ENCODE measurements at places on chromosomes 11 and 22.

DNA sequence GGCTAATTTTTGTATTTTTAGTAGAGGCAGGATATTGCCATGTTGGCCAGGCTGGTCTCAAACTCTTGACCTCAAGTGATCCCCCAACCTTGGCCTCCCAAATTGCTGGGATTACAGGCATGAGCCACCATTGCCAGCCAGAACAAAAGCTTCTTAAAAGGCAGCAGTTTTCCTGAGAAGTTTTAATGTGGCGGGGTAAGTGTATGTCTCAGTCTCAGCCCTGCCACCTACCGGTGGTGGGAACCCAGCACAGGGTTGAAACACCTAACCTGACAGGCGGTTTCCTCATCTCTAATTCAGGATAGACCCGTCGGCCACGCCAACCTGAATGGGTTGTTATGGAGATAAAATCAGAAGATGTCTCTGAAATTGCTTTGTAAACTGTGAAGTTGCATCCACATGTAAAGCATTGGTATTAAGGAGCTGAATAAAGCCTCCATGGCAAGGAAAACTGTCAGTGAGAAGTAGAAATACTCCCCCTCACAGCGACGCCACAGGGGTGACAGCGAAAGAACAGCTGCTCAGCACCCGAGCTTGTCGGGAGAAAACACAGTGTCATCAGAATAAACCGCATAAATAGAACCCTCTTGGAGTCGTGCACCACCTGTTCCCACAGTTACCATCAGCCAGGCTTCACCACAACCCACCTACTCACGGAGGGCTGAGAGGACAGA lies 165.9 kb upstream of the NCAM1 start:
- DNase-seq = no peak

GRCh38 chr11:17579451-17579850 lies 32.4 kb downstream of the OTOG start:
- DNase-seq = no peak

- no peak for DNase-seq
Observed at GRCh38 chr11:117588166-117588810, 208.7 kb downstream of the DSCAML1 start.

DNA sequence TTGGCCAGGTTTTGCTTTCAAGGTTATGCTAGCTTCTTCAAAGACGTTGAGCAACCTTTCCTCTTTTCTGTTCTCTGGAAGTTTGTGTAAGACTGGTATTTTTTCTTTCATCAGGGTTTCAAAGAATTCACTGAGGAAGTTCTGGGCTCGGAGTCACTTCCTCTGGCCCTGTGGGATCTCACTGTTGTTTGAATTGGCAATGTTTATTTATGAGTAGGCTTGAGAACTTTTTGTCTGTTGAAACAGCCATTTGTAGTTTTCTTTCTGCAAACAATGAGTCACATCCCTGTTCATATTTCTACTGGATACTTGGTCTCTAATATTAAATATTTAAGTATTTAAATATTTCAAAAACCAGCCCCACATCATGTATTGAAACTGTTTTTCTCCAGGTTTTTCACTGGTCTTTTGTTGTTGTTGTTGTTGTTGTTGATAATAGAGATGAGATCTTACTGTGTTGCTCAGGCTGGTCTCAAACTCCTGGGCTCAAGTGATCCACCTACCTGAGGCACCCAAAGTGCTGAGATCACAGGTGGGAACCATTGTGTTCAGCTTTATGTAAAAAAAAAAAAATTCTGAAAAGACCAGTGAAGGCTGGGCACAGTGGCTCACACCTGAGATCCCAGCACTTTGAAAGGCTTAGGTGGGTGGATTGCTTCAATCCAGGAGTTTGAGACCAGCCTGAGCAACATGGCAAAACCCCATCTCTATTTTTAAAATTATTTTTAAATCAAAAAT lies 26.9 kb downstream of the SUSD2 start:
- no peak for DNase-seq

DNA sequence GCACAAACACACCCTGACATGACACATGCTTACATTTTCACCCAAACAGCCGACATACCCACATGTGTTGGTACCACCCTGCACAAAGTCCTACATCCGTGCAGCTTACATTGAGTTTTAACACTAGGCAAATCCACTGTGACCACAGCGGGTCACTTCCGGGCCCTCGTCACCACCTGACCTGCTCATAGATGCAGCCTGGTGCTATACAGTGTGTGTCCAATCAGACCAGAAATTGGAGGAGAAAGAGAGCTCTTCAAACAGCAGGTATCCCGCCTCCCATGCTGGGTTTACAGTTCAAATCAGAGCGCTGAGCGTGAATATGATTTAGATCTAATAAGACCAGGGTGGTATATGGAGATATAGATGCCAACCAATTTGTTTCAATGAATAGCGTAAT lies 35.4 kb downstream of the PHF21B start:
- DNase-seq = no peak

- DNase-seq = no peak
Observed at GRCh38 chr22:49929211-49929979, 11.0 kb downstream of the CRELD2 start.

GRCh38 chr11:2473361-2474058 lies 28.7 kb downstream of the KCNQ1 start:
- no peak for DNase-seq

DNA sequence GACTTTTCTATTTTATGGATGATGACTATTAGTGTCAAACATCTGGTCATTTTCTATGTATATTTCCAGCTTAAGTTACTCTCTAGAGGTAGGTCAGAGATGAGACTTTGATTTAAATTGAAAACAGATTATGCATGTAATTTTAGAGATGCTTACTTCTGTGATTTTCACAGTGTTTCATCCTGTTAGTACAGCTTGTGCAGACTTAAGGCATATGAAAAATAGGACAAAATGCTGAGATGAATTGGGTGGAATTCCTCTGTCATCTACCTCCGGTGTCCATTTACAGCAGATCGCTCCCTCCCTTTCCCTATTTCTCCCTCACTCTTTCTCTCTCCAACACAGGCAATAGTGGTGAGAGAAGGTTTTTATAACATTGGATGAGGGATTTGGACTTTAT lies 14.1 kb downstream of the JAM3 start:
- DNase-seq = no peak

- no peak for DNase-seq
Observed at GRCh38 chr22:36381513-36382128, 6.1 kb downstream of the MYH9 start.

DNA sequence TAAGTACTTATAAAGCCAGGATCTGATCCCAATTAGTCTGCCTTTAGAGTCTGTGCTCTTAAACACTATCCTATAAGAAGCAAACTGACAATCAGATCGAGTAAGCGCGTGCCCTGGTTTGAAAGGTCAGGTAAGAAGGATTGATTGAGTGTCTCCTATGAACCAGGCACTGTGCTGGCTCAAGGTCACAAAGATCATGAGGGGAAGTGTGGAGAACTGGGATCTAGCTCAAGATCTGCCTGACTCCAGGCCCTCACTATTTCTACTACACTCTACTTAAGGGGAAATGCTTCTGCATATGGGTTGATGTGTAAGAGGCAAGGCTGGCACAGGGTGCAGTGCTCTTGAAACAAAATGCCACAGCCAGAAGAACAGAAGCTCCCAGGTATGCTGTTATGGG lies 77.0 kb downstream of the ME3 start:
- DNase-seq = no peak

GRCh38 chr11:45927332-45927683 lies 4.9 kb downstream of the LARGE2 start:
- no peak for DNase-seq

GRCh38 chr11:15931497-15931896 lies 424.8 kb downstream of the SOX6 start:
- DNase-seq = no peak

- no peak for DNase-seq
Observed at GRCh38 chr11:65927904-65928397, 8.7 kb downstream of the DRAP1 start.

GRCh38 chr11:61384271-61385242 lies 7.8 kb upstream of the TMEM216 start:
- no peak for DNase-seq

DNA sequence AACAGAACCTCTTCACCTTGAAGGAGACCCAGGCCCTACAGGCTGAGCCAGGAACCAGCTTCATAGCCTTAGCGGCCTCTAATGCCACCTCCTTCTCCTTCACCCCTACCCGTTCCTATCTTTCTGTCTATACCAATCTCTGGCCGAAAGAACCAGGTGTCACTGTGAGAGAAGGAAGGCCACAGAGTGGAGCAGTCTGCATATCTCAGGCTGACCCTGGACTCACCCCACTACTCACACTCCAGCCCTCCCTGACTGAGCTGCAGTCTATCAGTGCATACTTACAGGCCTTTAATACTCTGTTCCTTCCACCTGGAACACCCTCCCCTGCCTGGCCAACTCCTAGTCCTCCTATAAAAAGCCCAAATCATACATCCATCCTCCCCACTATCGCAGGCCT lies 32.7 kb downstream of the ARAP1 start:
- DNase-seq = no peak

GRCh38 chr22:29396126-29396525 lies 7.8 kb upstream of the AP1B1 start:
- no peak for DNase-seq

GRCh38 chr11:34168642-34169420 lies 63.4 kb downstream of the NAT10 start:
- DNase-seq = no peak

- no peak for DNase-seq
Observed at GRCh38 chr11:120471994-120472393, 39.6 kb upstream of the GRIK4 start.
